ENCODE measurements at places on chromosomes 1 and 21.

- H3K4me3 ChIP-seq, result peak overlapping the region; percentile 92
- H3K36me3 ChIP-seq, result peaks cover 10% of the 10 kb centered on the region
- peaks cover 16% of the 10 kb centered on the region for H3K4me1 ChIP-seq
- no peaks in the 10 kb centered on the region for H3K27me3 ChIP-seq
- H3K27ac ChIP-seq, result peak overlapping the region; percentile 95
- DNase-seq, result no peak
Measured at GRCh38 chr21:29018540-29018939, 609 bp downstream of the RWDD2B start.

DNA sequence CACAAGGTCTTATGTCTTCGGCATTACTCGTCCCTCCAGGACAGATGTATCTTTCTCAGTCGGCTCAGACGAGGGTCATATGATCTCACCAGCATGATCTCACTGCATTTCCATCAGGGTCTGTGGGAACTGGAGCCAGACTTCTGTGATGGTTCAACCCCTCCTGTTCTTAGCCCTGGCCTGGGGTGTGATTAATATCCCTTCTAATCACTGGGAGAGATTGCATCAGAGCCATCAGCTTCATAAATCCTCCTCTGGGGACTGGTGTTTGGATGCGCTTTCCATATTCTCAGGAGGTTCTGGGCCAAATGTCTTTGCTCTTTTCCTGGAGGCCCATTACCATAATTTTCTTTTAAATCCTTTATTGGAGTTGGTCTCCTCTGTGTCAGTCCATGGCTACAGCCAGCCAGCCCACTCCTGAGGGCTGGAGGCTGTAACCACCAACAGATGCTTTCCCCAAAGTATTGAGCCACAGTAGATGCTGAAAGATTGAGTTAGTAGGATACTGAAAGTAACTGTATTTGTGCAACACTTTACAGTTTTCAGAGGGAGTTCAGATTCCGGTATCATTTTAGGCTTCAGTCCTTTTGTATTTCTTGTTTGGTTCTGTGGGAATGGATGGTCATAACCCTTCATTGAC is 20.0 kb downstream of the CACNA1E start:
- no peak for DNase-seq
- H3K4me1 ChIP-seq, result peaks cover 49% of the 10 kb centered on the region
- H3K36me3 ChIP-seq, result no peaks in the 10 kb centered on the region
- H3K27me3 ChIP-seq, result peaks cover 16% of the 10 kb centered on the region
- no peak overlapping the region for H3K4me3 ChIP-seq
- H3K27ac ChIP-seq, result no peak overlapping the region

- no peak for DNase-seq
- no peak overlapping the region for H3K27ac ChIP-seq
- H3K36me3 ChIP-seq, result peaks cover 3% of the 10 kb centered on the region
- no peaks in the 10 kb centered on the region for H3K4me1 ChIP-seq
Measured at GRCh38 chr1:246128494-246129069, 378.5 kb downstream of the SMYD3 start.

DNA sequence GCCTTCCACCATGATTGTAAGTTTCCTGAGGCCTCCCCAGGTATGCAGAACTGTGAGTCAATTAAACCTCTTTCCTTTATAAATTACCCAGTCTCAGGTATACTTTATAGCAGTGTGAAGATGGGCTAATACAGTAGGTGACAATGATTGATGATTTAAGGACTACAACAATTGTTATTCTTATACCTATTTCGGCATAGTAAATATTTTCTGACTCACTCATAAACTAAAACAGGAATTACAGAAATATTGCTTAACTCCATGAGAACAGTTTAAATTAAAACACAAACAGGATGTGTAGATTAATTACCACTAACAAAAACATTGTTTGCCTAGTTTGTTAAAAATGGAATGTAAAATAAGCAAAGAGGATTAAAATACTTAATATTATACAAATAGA is 839.9 kb downstream of the LTN1 start:
- H3K36me3 ChIP-seq, result no peaks in the 10 kb centered on the region
- no peak overlapping the region for H3K4me3 ChIP-seq
- DNase-seq, result no peak
- H3K27ac ChIP-seq, result no peak overlapping the region
- no peaks in the 10 kb centered on the region for H3K4me1 ChIP-seq
- no peaks in the 10 kb centered on the region for H3K27me3 ChIP-seq

- H3K27ac ChIP-seq, result no peak overlapping the region
- DNase-seq, result no peak
- no peak overlapping the region for H3K4me3 ChIP-seq
- peaks cover 18% of the 10 kb centered on the region for H3K27me3 ChIP-seq
- H3K4me1 ChIP-seq, result peaks cover 7% of the 10 kb centered on the region
Measured at GRCh38 chr21:35428937-35429336, 379.8 kb upstream of the RUNX1 start.

DNA sequence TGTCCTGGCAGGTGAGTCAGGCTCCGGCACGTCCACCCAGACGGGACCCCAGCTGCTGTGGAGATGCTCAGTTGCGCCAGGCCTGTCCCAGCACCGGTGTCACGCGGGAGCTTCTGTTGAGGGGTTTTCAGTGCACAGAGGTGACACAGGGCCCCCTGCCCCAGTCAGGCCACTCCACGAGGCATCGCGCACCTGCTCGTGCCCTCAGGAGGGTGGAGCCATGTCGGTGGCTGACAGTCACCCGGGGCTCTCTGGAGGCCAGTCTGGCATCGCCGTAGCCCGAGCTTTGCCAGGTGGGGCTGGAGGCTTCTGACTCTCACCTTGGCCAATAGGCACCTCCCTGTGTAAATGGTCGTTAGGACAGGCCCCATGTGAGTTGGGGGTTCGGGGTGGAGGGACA is 11.1 kb downstream of the TMEM240 start:
- H3K4me1 ChIP-seq, result no peaks in the 10 kb centered on the region
- no peak overlapping the region for H3K4me3 ChIP-seq
- peaks cover 48% of the 10 kb centered on the region for H3K36me3 ChIP-seq
- no peaks in the 10 kb centered on the region for H3K27me3 ChIP-seq

- no peak for DNase-seq
- peaks cover 4% of the 10 kb centered on the region for H3K4me1 ChIP-seq
- no peaks in the 10 kb centered on the region for H3K27me3 ChIP-seq
- no peak overlapping the region for H3K27ac ChIP-seq
- H3K4me3 ChIP-seq, result no peak overlapping the region
- no peaks in the 10 kb centered on the region for H3K36me3 ChIP-seq
Measured at GRCh38 chr1:225666495-225666894, 13.6 kb upstream of the ENAH start.

GRCh38 chr1:78043436-78043835 is 2.3 kb upstream of the GIPC2 start:
- no peak overlapping the region for H3K4me3 ChIP-seq
- no peak overlapping the region for H3K27ac ChIP-seq
- peaks cover 35% of the 10 kb centered on the region for H3K27me3 ChIP-seq
- H3K36me3 ChIP-seq, result no peaks in the 10 kb centered on the region
- DNase-seq, result no peak
- peaks cover 17% of the 10 kb centered on the region for H3K4me1 ChIP-seq

DNA sequence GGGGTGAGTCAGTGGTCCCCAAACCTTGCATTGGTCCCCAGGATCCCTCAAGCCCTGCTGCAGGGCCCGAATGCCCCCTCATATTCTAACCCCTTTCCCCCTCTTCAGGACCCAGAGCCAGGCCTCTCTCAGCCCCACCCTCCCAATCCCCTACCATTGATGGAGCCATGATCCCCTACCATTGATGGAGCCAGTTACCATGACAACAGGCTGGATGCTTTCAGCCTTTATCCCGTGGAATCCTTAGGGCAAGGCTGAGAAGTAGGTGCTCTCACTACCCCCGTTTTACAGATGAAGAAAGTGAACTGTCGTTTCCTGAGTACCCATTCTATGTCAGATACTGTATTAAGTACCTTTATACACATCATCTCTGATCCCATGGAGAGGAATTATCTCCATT is 70.8 kb downstream of the EPHB2 start:
- H3K27me3 ChIP-seq, result peaks cover 38% of the 10 kb centered on the region
- no peaks in the 10 kb centered on the region for H3K36me3 ChIP-seq
- no peaks in the 10 kb centered on the region for H3K4me1 ChIP-seq
- no peak overlapping the region for H3K4me3 ChIP-seq
- DNase-seq, result no peak

GRCh38 chr1:20168564-20169491 is 17.1 kb upstream of the UBXN10 start:
- H3K27me3 ChIP-seq, result peaks cover 30% of the 10 kb centered on the region
- H3K4me1 ChIP-seq, result peaks cover 15% of the 10 kb centered on the region
- H3K27ac ChIP-seq, result no peak overlapping the region
- no peak overlapping the region for H3K4me3 ChIP-seq
- DNase-seq, result no peak
- H3K36me3 ChIP-seq, result peaks cover 10% of the 10 kb centered on the region

DNA sequence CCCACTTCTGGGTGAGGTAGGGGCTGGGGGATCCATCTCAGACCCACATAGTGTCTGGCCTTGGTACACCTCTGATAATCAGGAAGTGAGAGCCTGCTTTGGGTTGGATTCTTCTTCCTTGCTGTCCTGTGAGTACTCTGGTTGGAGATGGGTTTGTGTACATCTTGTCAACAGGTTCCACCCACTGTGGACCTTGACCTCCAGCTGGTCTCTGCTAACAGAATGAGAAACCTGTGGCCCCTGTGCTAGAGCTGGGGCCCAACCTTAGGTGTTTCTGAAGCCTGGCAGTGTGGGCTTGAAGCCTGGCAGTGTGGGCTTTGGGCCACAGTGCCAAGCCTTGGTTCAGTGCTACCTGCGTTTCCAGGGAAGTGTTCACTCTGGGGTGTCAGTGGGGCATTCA is 2.6 kb downstream of the ZBTB48 start:
- peaks cover 41% of the 10 kb centered on the region for H3K4me1 ChIP-seq
- H3K27ac ChIP-seq, result peak overlapping the region; percentile 56
- DNase-seq, result no peak
- H3K36me3 ChIP-seq, result peaks cover 22% of the 10 kb centered on the region
- H3K4me3 ChIP-seq, result peak overlapping the region; percentile 95

GRCh38 chr1:230379928-230380327 is 46.2 kb downstream of the PGBD5 start:
- no peaks in the 10 kb centered on the region for H3K4me1 ChIP-seq
- peaks cover 9% of the 10 kb centered on the region for H3K36me3 ChIP-seq

DNA sequence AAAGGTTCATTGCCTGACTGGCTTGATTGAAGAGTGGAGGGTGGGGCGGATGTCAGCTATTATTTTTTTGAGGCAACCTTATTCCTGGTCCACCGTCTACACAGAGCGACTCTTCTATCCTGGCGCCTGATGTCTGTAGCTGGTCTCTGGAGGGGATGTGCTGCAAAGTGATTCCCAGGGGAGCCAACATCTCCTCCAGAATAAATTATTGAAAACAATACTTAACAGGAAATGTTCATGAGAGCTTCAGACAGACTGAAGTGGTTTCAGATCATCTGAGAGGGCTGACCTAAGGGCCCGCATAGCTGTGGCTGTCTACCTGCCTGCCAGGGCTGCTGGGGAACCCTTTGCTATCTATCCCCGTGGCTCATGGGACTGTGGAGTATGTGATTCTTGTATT is 66.7 kb downstream of the TEX35 start:
- DNase-seq, result peak; percentile 38
- H3K4me1 ChIP-seq, result peaks cover 87% of the 10 kb centered on the region
- H3K27me3 ChIP-seq, result no peaks in the 10 kb centered on the region
- peaks cover 5% of the 10 kb centered on the region for H3K36me3 ChIP-seq

- H3K27ac ChIP-seq, result no peak overlapping the region
- no peaks in the 10 kb centered on the region for H3K36me3 ChIP-seq
- no peaks in the 10 kb centered on the region for H3K4me1 ChIP-seq
Measured at GRCh38 chr1:11527541-11528452, 48.8 kb downstream of the DISP3 start.

DNA sequence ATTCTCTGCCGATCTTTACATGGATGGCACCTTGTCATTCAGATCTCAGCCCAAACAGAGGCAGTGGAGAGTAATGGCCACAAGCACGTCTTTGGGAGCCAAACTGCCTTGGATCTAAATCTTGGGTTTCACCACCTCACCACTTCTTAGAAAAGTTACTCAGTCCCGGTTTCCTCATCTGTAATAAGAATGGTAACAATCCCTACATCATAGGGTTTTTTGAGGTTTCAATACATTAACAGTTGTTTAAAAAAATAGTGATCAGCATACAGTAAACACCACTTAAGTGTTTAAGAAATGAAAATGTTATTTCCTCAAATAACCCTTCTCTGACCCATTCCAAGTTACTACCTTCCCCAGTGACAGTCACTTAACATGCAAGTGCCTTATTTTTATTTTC is 38.5 kb upstream of the KCNA3 start:
- H3K27me3 ChIP-seq, result peaks cover 6% of the 10 kb centered on the region
- H3K27ac ChIP-seq, result no peak overlapping the region
- no peaks in the 10 kb centered on the region for H3K36me3 ChIP-seq
- H3K4me1 ChIP-seq, result no peaks in the 10 kb centered on the region
- no peak for DNase-seq

DNA sequence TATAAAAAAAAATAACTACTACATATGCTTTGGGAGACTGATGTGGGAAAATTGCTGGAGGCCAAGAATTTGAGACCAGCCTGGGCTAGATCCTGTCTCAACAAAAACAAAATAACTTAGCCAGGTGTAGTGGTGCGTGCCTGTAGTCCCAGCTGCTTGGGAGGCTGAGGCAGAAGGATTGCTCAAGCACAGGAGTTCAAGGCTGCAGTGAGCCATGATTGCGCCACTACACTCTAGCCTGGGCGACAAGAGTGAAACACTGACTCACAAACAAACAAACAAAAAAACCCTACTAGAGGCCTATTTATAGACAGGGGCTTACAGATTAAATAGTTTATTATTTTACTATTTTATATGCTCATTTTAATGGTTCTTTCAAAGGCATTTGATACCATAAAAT is 80.0 kb downstream of the LHX4 start:
- no peak for DNase-seq
- H3K4me1 ChIP-seq, result no peaks in the 10 kb centered on the region
- H3K27ac ChIP-seq, result no peak overlapping the region
- no peaks in the 10 kb centered on the region for H3K27me3 ChIP-seq

- H3K27me3 ChIP-seq, result no peaks in the 10 kb centered on the region
- H3K36me3 ChIP-seq, result no peaks in the 10 kb centered on the region
- no peak overlapping the region for H3K4me3 ChIP-seq
- H3K4me1 ChIP-seq, result no peaks in the 10 kb centered on the region
Measured at GRCh38 chr1:187971851-187972250, 1143.1 kb downstream of the PLA2G4A start.

DNA sequence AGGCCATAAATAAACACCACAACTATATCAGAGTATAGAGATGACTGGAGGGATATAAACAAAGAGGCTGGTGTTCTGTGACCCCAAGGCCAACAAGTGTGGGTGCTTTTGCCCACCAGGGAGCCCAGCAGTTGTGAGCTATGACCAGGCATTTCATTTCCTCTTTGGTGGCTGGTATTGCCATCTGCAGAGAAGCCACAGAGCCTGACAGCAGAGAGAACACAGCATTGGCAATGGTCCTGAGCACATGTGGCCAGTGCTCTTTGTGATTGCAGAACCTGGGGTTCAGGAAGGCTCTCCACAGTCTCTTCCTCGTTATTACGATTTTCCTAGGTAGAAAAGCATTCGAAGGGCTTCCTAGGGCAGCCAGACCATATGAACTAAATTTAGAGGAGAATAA is 112.3 kb downstream of the TM2D1 start:
- H3K4me3 ChIP-seq, result no peak overlapping the region
- DNase-seq, result no peak
- H3K27me3 ChIP-seq, result peaks cover 5% of the 10 kb centered on the region
- H3K4me1 ChIP-seq, result no peaks in the 10 kb centered on the region
- H3K36me3 ChIP-seq, result no peaks in the 10 kb centered on the region

GRCh38 chr1:33762962-33763361 is 100.9 kb upstream of the HMGB4 start:
- H3K4me1 ChIP-seq, result no peaks in the 10 kb centered on the region
- no peak overlapping the region for H3K27ac ChIP-seq
- DNase-seq, result no peak
- peaks cover 17% of the 10 kb centered on the region for H3K27me3 ChIP-seq

- DNase-seq, result no peak
- H3K36me3 ChIP-seq, result no peaks in the 10 kb centered on the region
- no peaks in the 10 kb centered on the region for H3K27me3 ChIP-seq
- H3K4me1 ChIP-seq, result no peaks in the 10 kb centered on the region
Measured at GRCh38 chr1:34712007-34712688, 42.7 kb upstream of the GJB5 start.

Measured in stimulated activated naive B cell treated with anti-CD40 and anti-IgM and Interleukin-4, amounts not matched to agents 10 μg/mL and 1 μg/mL and 100 μg/mL, for 72 hours (primary cell).